ENCODE measurements at places on chromosomes 3 and 15. TPM values are rescaled to one million over a fixed set of nuclear protein-coding genes. Genes with fewer than 3 reads are reported as not detected.

DNA sequence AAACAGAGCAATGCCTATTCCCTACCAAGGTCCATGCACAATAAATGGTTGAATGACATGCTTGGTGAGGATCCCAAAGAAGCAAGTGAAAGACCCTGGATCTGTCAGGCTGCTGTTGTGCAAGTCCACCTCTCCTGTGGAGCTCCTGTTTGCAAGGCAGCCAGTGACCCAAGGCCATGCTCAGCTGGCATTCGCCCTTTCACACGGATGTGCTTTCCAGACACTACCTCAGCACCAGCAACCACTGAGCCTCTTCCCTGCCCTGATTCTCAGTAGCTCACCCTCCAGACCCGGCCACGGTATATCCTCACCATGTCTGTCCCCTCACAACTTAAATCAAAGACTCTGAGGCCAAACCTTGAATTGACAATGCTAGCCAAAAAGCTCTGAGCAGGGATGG is 23.3 kb downstream of the WWTR1 start:
- H3K4me1 ChIP-seq: no peaks in the 10 kb centered on the region
- H3K27me3 ChIP-seq: no peaks in the 10 kb centered on the region
- no peak for DNase-seq
- no peak overlapping the region for H3K4me3 ChIP-seq
- no peak overlapping the region for H3K27ac ChIP-seq

DNA sequence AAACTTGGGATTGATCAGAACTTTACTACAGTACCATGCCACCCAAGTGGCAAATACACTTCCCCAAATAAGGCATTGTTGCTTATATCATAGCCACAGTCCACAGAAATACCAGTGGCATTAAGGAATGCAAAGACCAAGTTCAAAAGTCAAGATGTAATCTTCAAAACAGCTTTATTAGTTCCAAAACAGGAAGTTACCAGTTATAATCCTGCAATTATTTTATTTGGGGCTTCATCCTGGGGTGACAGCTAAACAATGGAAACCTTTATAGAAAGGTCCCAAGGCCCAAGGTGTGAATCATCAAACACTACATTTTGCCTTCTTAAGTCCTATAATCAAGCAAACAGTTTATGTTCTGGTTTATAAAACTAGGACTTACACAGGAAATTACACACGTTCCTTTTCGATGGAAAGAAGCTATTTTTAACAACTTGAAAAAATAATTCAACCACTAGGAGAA is 30.3 kb upstream of the RNF7 start:
- no peaks in the 10 kb centered on the region for H3K27me3 ChIP-seq
- H3K27ac ChIP-seq: no peak overlapping the region
- H3K4me3 ChIP-seq: no peak overlapping the region
- no peaks in the 10 kb centered on the region for H3K4me1 ChIP-seq

DNA sequence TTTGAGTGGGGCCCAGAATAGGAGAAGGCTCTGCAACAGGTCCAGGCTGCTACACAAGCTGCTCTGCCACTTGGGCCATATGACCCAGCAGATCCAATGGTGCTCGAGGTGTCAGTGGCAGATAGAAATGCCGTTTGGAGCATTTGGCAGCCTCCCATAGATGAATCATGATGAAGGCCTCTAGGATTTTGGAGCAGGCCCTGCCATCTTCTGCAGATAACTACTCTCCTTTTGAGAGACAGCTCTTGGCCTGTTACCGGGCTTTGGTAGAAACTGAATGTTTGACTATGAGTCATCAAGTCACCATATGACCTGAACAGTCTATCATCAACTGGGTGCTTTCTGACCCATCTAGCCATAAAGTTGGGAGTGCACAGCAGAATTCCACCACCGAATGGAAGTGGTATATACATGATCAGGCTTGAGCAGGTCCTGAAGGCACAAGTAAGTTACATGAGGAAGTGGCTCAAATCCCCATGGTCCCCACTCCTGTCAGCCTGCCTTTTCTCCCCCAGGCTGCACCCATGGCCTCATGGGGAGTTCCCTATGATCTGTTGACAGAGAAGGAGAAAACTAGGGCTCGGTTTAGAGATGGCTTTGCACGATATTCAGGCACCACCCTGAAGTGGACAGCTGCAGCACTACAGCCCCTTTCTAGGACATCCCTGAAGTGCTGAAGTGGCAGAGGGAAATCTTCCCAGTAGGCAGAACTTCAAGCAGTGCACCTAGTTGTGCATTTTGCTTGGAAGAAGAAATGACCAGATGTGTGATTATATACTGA is 971.4 kb downstream of the MCTP2 start:
- H3K4me3 ChIP-seq: no peak overlapping the region
- no peaks in the 10 kb centered on the region for H3K4me1 ChIP-seq
- no peaks in the 10 kb centered on the region for H3K27me3 ChIP-seq
- DNase-seq: no peak

- H3K4me1 ChIP-seq: no peaks in the 10 kb centered on the region
- H3K27me3 ChIP-seq: no peaks in the 10 kb centered on the region
- DNase-seq: no peak
- no peak overlapping the region for H3K4me3 ChIP-seq
- H3K27ac ChIP-seq: no peak overlapping the region
Measured at GRCh38 chr3:151262871-151263525, 15.3 kb downstream of the P2RY14 start.

DNA sequence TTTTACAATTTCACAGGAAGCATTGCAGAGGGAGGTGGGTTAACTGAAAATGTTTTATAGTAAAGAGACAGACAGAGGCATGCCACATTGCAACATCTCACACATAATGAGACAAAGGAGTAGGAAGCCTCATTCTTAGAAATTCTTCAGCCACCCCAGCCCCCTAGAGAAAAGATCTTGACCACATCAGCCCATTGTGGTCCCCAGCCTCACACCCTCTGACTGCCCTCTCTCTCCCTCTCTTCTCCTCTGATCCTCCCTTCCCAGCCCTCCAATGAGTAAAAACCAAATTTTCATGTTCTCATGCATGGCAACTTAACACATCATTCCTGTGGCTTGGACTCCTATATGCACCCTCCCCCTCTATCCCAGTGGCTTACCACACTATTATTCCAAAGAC is 174.1 kb downstream of the UACA start:
- DNase-seq: no peak
- no peak overlapping the region for H3K4me3 ChIP-seq
- peaks cover 8% of the 10 kb centered on the region for H3K27me3 ChIP-seq
- H3K36me3 ChIP-seq: no peaks in the 10 kb centered on the region
- H3K4me1 ChIP-seq: peaks cover 7% of the 10 kb centered on the region

DNA sequence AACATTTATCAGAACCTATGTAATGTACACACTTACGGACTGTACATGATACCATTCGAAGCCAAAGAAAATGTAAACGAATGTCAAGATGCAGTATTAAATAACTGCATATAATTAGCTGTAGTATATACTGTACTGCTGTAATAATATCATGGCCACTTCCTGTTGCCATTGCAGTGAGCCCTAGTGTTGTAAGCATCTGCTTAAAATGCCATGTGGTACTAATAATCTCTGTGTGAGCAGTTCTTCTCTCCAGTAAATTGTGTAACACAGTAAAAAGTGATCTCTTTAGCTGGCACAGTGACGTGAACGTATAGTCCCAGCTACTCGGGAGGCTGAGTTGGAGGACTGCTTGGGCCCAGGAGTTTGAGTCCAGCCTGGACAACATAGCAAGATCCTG is 8.6 kb downstream of the SPG11 start:
- peaks cover 36% of the 10 kb centered on the region for H3K36me3 ChIP-seq
- H3K4me1 ChIP-seq: no peaks in the 10 kb centered on the region
- no peak overlapping the region for H3K27ac ChIP-seq
- no peak for DNase-seq
- no peaks in the 10 kb centered on the region for H3K27me3 ChIP-seq

- no peak overlapping the region for H3K27ac ChIP-seq
- H3K27me3 ChIP-seq: no peaks in the 10 kb centered on the region
- no peak overlapping the region for H3K4me3 ChIP-seq
- H3K4me1 ChIP-seq: peaks cover 7% of the 10 kb centered on the region
- no peak for DNase-seq
Measured at GRCh38 chr3:129558772-129559564, 16.0 kb downstream of the H1-8 start.

GRCh38 chr3:179541094-179541493 is 21.6 kb upstream of the ACTL6A start:
- H3K27ac ChIP-seq: no peak overlapping the region
- no peaks in the 10 kb centered on the region for H3K36me3 ChIP-seq
- no peak overlapping the region for H3K4me3 ChIP-seq
- no peaks in the 10 kb centered on the region for H3K27me3 ChIP-seq
- H3K4me1 ChIP-seq: no peaks in the 10 kb centered on the region

DNA sequence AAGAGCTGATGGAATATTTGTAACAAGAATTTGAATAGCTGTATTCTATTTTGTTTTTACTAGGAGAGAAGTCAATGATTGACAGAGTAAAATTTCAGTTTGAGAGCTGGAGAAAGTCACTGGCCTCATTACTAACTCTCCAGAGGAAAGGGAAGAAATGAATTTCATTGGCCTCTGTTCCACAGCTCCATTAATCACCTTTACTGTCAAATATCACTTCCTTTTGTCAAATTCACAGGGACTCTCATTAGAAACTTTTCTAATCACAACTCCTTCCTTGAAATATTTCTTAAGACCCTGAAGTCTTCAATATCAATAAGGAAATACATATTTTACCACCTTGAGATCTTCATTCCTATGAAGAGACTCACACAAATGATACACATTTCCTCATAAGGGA is 379.9 kb upstream of the RASGRP1 start:
- H3K27ac ChIP-seq: no peak overlapping the region
- no peak for DNase-seq
- H3K4me3 ChIP-seq: no peak overlapping the region
- no peaks in the 10 kb centered on the region for H3K36me3 ChIP-seq

GRCh38 chr3:128748557-128748956 is 22.6 kb downstream of the RAB7A start:
- no peaks in the 10 kb centered on the region for H3K36me3 ChIP-seq
- no peak overlapping the region for H3K4me3 ChIP-seq
- peaks cover 53% of the 10 kb centered on the region for H3K4me1 ChIP-seq
- no peaks in the 10 kb centered on the region for H3K27me3 ChIP-seq

DNA sequence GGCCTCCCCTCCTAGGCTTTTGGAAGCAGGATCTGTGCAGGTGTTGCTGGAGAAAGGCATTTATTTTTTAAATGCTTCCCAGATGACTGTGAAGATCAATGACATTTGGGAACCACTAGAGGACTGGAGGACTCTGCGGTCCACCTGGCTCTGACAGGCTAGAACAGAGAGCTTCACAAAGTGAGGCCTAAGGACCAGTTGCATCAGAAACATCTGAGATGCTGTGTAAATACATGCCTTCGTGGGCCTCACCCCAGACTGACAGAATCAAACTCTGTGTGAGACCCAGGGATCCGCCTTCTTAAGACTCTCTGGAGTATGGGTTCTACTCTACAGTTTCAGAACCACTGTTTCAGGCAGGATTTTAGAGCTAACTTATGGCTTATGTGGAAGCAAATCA is 105.0 kb upstream of the ICE2 start:
- H3K27ac ChIP-seq: peak overlapping the region; percentile 92
- peak overlapping the region; percentile 27 for H3K4me3 ChIP-seq
- no peaks in the 10 kb centered on the region for H3K36me3 ChIP-seq

DNA sequence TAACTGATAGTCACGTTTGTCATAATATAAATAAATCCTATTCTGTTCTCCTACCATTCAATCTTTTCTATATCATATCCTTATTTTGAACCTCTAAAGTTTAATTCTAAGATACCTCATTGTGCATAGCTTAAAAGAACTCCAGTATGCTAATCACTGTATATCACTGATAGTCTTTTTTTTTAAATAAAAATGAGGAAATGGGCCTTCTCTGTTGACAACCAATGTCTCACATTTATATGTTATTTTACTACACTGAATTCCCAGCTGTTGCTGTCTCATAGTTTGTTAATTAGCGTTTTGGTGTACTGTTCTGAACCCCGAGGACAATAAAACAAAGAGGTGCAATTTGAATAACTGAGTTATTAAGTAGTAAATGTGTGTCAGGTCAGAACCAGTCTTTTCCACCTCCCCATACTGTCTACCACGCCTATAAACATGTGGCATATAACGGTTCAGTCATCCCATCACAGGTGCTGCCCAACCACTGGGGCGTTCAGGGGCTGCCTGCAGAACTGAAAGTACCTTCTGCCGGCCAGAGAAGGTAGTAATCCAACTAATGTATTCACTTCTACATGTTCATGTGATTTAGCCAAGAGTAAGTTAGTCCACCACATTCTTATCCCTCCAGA is 14.9 kb downstream of the CBLB start:
- H3K27ac ChIP-seq: no peak overlapping the region
- H3K27me3 ChIP-seq: no peaks in the 10 kb centered on the region
- H3K4me3 ChIP-seq: no peak overlapping the region
- H3K36me3 ChIP-seq: peaks cover 15% of the 10 kb centered on the region

DNA sequence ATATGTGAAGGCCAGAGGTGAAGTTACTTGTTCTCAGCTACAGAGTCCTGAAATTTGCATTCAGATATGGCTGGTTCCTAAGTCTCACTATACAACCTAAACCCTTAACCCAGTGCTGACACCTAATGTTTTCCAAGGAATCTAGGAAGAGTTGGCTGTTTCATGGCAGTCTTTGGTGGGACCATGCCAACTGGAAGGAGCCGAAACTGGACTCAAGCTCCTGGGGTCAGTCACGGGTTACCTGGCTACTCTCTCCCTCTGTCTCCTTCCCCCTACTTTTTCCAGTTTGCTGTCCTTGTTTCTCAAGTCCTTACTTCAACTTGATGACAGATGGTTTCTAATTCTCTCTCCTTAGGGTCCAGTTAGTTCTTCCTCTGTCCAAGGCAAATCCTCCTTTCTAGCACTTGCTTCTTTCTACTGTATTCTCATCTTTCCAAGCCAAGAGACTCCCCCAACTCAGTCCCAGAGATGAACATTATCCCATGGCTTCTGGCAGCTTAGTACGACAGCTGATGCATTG is 88.6 kb upstream of the COL6A5 start:
- H3K4me3 ChIP-seq: no peak overlapping the region
- H3K27me3 ChIP-seq: no peaks in the 10 kb centered on the region
- no peak for DNase-seq
- H3K27ac ChIP-seq: no peak overlapping the region
- no peaks in the 10 kb centered on the region for H3K4me1 ChIP-seq

- no peak overlapping the region for H3K27ac ChIP-seq
- H3K27me3 ChIP-seq: peaks cover 22% of the 10 kb centered on the region
- no peaks in the 10 kb centered on the region for H3K36me3 ChIP-seq
- no peak overlapping the region for H3K4me3 ChIP-seq
Measured at GRCh38 chr3:27715863-27716262, 6.3 kb downstream of the EOMES start.

DNA sequence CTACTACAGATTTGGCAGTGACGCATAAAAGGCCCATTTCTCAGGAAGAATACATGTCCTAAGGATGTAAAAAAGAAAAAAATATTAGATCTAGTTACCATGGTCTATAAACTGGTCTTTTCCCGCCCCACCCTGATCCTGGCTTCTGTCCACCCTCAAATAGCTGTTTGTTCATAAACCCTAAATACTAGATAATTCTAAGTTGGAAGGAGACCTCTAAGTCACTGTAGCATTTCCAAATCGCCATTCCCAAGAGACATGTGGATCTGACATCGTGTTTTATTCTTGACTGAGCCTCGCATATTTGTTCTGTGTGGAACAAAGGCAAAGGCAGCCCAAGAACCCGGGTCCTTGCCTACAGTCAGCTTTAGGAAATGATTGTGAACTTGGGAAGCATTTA is 49.0 kb downstream of the LMCD1 start:
- DNase-seq: no peak
- H3K4me1 ChIP-seq: no peaks in the 10 kb centered on the region
- H3K36me3 ChIP-seq: no peaks in the 10 kb centered on the region

CD200R1 gene
- polyA plus RNA-seq: 27.6 TPM

All from CD4-positive, alpha-beta memory T cell (primary cell).